ENCODE measurements at places on chromosomes 16 and 17.

GRCh38 chr17:36728030-36728991 is 126.9 kb downstream of the MRM1 start:
- DNase-seq, result no peak

DNA sequence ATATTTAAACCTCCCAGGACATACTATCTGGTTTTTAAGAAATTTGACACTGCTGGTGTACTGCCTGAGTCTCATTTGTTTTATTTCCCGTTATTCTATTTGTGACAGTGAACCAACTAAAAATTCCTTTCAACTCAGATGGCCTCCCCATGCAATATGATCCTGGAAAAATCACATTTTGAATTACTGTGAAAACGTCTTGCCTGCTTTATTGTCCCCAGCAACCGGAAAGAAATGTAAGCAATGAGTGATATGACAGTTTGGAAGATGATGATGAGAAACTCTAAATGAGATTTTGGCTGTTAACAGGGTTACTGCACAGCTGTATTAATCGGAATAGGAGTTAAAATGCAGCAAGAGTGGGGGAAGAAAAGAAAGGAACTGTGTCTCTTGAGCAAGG is 590.7 kb upstream of the CDH5 start:
- no peak for DNase-seq

DNA sequence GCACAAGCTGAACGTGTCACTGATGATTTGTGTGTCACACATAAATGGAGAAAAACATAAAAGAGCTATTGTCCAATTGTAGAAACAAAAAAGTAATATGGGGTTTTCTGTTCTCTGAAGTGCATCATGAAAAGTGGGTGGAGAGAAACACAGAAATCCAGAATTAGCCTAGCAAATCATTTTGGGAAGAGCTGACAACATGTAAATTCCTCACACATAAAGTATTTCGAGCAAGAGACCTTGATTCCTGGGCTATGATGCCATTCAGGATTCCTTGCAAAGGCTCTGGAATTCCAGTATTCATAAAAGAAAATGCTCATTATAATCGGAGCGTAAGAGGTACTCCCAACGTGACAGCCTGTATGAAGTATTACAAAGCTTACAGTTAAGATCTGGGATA is 1.1 kb downstream of the DCUN1D3 start:
- DNase-seq, result peak; percentile 69

- DNase-seq, result no peak
Measured at GRCh38 chr16:72936408-72936807, 111.5 kb downstream of the ZFHX3 start.

DNA sequence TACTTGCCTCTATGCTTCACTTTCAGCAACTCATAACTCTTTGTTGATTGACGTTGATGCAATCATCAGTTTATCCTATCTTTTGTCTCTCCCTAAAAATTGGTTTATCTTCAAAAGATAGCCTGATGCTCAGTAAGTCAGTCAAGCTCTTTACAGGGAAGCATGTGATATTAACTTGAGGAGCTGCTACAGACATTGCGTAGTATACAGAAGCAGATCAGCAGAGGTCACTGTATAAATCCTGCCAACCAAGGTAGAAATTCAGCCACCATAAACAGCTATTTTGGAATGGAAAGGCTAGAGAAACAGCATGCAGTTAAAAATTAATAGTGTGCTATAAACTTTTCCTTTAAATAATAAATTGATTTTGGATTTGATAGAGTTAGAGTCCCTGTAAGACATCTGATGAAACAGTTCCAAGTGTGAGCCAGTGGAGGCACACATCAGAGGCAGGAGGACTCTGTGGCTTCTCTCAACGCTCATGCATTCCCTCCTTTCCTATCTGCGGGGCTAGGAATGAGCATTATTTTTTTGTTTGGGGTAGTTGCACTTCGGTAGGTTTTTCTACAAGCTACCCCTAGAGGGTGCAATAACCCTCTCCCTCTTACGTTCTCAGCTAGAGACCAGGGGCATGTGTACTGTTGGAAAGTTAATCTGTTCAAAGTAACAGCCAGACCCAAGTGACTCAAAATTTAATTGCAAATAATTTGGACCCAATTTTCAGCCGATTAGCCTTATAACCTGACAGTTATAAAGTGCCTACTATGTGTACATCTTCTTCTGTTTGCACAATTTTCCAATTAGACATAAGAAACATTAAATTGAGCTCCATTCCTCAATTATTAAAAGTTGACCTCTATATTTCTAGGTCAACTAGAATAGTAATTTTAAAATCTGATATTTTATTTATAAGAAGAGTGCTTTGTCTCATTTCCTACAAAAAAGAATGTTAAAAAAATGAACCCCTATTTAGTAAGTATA is 647.7 kb upstream of the SOX9 start:
- DNase-seq, result peak; percentile 19

- peak; percentile 31 for DNase-seq
Measured at GRCh38 chr16:55542459-55543082, 23.9 kb upstream of the CAPNS2 start.

GRCh38 chr16:583815-584591 is 5.9 kb upstream of the RAB40C start:
- no peak for DNase-seq

All from inflammatory macrophage treated with lipopolysaccharide for 1 hour (primary cell).